ENCODE measurements at places on chromosomes 16 and 17. TPM values are rescaled to one million over a fixed set of nuclear protein-coding genes. Genes with fewer than 3 reads are reported as not detected.

MSI2 gene
- total RNA-seq = 48.1 TPM

CCL3 gene
- total RNA-seq = not detected

P2RX1 gene
- total RNA-seq = not detected

DNAH3 gene
- not detected for total RNA-seq

SPNS2 gene
- 61.5 TPM for total RNA-seq

DNA sequence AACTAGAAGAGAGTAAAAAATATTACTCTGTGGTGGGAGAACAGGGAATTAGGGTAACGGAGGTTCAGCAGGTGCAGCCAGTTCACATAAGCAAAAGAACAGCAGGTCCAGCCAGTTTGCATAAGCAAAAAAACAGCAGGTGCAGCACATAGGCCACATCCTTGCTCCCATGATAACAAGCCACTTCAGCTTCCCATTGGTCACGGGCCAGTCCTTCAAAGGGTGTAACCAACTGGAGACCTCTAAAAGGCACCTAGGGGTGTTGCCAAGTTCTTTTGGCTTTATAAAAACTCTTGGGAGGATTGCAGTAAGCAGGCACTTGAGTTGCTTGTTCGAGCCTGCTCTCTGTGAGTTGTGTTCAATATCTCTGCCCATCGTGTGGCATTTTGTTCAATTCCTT lies 488.1 kb downstream of the XYLT1 start:
- DNase-seq = no peak

DNA sequence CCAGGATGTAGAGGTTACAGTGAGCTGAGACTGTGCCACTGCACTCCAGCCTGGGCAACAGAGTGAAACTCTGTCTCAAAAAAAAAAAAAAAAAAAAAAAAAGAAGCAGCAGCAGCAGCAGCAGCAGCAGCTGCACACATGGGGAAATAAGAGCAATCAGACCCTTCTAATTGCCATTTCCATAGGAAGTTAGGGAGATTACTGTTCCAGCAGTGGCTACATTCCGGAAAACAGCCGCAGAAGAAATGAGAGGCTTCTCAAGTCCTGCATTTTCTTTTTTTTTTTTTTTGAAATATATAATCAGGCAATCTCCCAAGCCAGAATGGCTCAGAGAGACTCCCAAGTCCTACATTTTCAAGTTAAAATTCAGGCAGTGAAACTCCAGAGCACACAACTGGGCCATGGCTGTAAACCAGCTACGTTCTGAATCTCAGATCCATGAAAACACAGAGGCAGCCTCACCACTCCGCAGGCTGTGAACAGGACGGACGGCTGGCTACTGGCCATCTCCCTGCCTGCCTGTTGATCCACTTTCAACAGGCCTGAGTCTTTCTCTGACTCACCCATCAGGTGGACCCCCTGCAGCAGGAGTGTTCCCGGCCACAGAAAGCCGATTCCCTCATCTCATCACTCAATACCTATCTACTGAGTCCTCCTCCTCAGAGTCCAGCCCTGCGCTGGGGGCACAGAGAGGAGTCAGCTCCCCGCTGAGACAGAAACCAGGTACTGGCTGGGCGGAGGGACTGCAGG lies 15.0 kb downstream of the TRPV1 start:
- DNase-seq = peak; percentile 66

DNA sequence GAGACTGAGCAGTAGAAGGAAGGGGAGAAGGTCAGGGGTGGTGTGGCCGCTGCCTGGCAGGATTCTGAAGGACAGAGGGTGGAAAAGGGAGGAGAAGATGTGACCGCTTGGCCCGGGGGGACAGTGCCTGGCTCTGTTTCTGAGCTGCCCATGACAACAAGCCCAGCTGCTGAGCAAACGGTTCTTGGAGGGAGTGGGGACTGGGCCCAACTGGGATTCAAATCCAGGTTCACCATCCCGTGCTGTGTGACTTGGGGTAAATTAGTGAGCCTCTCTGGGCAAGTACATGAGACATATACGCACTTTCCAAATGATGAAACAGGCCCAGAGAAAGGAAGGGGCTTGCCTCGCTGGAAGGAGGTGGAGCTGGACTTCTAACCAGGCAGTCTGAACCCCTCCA lies 23.3 kb downstream of the SEC14L5 start:
- DNase-seq = no peak

DNA sequence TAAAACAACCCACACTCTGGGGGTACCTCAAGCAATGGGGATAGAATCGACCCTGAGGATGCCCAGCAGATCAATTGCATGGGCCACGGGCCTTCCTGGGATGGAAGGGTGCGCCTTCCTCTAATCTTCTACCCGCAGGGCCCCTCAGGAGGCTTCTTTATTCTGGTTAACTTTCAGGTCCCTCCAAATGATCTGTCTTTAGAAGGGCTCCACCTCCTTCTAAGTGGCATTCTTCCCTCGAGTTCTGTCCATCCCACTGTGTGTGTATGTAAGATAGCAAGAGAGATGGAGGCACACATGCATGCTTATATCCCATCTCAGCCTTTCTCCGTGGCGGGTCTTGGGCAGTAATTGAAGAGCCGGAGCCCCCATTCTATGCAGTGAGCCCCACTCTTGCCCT lies 125.7 kb downstream of the MRM1 start:
- no peak for DNase-seq

DNA sequence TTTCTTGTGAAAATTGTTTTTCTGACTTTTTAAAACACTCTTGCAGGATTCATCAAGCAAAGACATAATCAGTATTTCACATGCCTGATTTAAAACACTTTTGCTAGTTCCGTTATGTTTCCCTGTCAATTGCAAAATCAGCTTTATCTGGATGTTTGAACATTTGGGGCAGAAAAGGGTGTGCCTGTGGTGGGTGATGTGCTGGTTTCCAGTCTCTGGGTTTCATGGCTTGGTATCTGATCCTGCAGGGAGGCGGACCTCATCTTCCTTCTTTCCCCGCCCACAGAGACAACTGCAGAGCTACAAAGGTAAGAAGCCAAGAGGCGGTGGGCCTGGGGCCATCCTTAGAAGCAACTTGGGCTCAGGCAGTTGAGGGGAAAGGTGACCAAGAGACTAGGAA lies 41.8 kb downstream of the NLRC5 start:
- DNase-seq = no peak

GRCh38 chr16:74462361-74462760 lies 41.1 kb upstream of the CLEC18B start:
- DNase-seq = no peak

All from G401 (cell line).